CD4-positive, alpha-beta T cell treated with Interleukin-21 for 1 hour (primary cell): ENCODE measurements at places on chromosomes 16 and 17.

DNA sequence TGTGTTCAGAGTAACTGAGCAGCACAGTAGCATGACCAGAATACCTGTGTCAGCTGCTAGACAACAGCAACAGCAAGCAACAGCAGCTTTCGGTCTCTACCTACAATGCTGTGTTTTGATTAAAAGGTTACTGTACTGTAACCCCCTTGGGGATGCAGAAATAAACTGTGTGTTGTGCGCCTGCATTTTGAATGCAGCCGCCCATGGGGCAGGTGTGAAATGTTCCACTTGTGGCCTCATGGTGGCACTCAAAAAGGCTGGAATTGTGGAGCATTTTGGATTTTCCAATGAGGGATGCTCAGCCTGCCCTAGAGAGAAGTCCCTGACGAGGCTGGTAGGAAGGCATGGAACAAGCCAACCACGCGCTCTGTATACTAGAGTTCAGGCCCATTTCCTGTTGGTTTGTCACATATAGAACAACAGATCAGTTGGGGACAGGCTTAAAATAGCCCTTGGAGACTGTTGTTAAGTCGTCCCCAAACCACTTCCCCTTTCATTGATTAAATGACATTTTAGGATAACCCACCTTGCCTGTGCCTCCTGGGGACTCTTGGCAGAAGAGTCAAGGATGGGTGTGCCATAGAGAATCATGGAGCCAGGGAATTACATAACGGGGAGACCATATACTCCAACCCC is 27.1 kb downstream of the SCPEP1 start:
- DNase-seq: no peak

DNA sequence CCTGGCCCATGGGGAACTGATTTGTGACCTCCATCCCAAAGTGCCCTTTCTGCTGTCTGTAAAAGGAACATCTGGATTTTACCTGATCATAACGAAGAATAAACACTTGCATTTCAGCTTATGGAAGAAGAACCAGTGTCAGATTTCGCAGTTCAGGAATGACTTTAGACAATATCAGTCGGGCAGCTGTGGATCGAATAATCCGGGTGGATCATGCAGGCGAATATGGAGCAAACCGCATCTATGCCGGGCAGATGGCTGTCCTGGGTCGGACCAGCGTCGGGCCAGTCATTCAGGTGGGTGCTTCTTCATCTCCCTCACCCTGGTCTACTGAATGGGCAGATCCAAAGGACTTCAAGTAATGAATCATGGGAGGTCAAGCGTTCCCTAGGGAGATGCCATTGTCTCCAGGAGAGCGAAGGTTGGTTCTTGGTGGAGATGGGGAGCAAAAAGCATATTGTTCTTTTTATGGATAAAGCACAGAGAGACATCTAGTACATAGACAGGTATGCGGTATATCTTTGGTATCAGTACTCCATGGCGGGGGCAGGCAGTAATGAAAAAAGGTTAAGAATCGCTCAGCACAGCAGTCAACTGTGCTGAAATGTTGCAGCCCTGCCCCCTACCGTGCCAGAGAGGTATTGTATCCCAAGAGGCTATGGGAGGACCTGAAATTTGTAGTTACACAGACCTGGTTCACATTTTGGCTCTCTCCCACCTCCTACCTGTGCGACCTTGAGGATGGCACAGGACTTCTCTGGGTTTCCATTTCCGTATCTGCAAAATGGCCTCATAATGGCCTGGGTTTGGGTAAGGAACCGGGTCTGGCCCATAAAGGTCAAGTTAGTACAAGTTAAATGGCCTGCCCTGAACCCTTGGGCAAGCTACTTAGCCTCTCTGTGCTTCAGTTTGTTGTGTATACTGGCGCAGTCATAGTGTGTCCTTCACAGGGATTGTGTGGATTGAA is 4.7 kb downstream of the COQ7 start:
- peak; percentile 61 for DNase-seq

- no peak for DNase-seq
Measured at GRCh38 chr16:4788489-4788889, 344 bp upstream of the SEPTIN12 start.

DNA sequence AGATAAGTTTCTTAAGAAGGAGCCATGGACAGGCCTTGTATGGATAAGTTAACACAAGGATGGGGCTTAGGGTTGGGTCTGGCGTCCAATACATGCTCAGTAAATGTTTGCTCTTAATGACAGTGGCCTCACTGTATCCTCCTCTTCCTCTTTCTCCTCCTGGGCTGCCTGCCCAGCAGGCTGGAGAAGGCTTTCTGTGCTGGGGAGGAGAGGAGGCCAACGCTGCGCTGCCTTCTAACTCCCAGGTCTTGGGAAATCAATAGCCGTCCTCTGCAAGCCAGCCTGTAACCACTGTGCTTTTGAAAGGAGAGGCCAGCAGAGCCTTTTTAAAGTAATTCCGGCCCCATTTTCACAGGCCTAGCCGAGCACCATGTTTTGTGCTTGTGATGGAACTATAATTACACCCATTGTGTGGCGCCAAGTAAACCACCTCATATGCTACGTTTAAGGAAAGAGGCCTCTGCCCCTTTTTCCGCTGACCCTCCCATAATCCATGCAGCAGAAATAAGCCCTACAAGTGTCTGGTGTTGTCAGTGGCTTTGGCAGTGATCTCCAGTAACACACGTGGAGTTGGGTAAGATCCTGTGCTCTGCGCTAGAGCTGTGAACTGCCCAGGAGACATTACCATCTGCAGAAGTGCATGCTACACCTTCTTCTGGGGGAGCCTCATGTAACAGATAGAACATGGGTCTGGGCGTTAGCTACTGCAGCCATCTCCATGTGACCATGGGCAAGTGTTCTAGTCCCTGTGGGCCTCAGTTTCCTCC is 368.2 kb downstream of the SNX29 start:
- no peak for DNase-seq
